ENCODE measurements at places on chromosomes 1 and 21.

- no peak for DNase-seq
These were observed 80.2 kb upstream of the CHODL start for GRCh38 chr21:18164483-18164882.

DNA sequence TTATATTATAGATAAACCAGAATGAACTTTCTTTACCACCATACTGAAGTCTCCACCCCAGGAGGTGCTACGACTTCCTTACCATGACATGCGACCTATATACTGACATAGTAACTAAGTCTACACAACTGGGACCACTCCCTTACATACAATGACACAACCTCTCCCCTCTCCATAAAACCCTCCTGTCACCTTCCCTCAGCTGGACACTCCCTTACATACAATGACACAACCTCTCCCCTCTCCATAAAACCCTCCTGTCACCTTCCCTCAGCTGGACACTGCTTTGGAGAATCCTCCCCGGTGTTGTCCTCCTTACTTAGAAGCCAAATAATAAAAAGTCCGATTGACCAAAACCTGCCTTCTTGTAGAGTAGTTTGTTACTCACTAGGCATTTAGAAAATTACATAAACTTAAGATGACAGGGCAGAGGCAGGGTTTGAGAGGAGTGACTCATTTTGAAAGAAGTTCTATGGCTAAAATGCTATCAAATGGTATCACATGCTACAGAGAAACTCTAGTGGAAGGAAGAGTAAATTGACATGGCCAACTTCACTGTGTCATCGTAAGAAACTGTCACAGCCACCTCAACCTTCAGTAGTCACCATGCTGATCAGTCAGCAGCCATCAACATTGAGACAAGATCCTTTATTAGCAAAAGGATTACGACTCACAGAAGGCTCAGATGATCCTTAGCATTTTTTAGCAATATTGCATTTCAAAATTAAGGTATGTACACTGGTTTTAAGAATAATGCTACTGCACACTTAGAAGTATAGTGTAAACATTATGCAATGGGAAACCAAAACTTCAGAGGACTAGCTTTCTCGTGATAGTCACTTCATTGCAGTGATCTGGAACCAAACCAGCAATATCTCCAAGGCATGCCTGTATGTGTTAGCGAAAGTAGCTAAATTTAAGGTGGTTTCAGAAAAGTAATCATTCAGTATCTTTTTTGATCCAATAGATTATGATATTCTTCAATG is 56.4 kb downstream of the AHCTF1 start:
- DNase-seq = no peak

DNA sequence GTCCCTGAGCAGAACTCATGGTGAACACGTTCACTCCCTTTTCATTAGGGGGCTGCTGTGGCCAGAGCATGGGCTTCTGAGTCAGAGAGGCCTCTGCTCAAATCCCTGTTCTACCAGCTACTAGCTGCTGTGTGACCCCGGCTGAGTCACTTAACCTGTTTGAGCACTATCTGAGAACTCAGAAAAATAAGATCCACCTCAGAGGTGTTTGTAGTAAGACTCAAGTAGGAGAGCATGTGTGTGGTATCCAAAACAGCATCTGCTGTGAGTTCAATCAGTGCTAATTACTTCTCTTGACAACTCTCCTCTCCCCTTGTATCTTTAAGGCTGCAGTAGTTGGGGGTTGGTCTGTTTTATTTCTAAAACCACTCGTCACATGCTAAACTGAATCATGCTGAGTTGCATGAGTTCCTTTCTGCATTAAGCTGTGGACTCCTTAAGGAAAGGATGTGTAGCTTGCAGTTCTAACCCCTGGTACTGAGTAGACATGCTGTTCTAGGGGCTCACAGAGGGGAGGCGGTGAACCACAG is 39.7 kb upstream of the JUN start:
- no peak for DNase-seq

DNA sequence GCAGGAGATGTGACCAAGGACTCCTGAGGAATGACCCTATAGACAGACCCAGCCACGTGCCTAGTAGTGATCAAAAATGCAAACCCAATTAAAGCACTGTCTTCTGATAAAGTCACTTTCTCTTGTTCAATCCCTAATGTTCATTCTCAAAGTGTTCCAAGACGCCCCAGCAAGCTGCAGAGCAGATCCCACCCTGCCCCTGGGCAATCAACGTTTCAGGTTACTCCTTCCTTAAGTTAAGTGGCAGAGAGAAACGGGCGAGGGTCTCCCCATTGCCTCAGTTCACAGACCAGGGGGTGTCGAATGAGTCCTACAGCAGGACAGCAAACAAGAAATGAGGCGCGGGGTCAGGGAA is 699 bp upstream of the RGS2 start:
- no peak for DNase-seq

- DNase-seq = no peak
These were observed 86.0 kb downstream of the CASZ1 start for GRCh38 chr1:10710489-10710888.

Measured in stimulated activated CD8-positive, alpha-beta memory T cell treated with anti-CD3 and anti-CD28 coated beads, Interleukin-2, amount 100 ng/mL, for 48 hours (primary cell).